Activated CD8-positive, alpha-beta memory T cell treated with anti-CD3 and anti-CD28 coated beads, Interleukin-2, amount 10 ng/mL, durations not matched to agents 7 days and 5 days (primary cell): ENCODE measurements at places on chromosomes 16 and 17. TPM values are rescaled to one million over a fixed set of nuclear protein-coding genes. Genes with fewer than 3 reads are reported as not detected.

The C17orf78 gene
- not detected for total RNA-seq

The MPV17L gene
- 0.26 TPM for total RNA-seq

The PABPN1L gene
- not detected for total RNA-seq

GRCh38 chr17:50952013-50952412 is 85.9 kb upstream of the TOB1 start:
- H3K4me3 ChIP-seq = no peak overlapping the region
- no peaks in the 10 kb centered on the region for H3K36me3 ChIP-seq
- DNase-seq = peak; percentile 39
- H3K27me3 ChIP-seq = peaks cover 6% of the 10 kb centered on the region
- no peak overlapping the region for H3K27ac ChIP-seq

DNA sequence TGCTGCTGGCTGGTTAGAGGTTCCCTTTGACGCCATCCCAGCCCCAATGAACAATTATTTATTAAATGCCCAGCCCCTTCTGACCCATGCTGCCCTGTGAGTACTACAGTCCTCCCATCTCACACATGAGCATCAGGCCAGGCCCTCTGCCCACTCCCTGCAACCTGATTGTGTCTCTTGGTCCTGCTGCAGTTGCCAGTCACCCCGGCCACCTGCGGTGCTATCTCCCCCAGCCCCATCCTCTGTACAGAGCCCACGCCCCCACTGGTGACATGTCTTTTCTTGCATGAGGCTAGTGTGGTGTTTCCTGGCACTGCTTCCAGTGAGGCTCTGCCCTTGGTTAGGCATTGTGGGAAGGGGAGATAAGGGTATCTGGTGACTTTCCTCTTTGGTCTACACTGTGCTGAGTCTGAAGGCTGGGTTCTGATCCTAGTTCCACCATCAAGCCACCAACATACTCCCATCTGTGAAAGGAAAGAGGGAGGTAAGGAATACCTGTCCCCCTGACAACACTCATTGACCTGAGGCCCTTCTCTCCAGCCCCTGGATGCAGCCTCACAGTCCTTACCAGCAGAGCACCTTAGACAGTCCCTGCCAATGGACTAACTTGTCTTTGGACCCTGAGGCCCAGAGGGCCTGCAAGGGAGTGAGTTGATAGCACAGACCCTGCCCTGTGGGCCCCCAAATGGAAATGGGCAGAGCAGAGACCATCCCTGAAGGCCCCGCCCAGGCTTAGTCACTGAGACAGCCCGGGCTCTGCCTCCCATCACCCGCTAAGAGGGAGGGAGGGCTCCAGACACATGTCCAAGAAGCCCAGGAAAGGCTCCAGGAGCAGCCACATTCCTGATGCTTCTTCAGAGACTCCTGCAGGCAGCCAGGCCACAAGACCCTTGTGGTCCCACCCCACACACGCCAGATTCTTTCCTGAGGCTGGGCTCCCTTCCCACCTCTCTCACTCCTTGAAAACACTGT is 11.3 kb downstream of the CX3CL1 start:
- H3K27ac ChIP-seq = no peak overlapping the region
- no peaks in the 10 kb centered on the region for H3K27me3 ChIP-seq
- no peaks in the 10 kb centered on the region for H3K36me3 ChIP-seq
- no peak overlapping the region for H3K4me3 ChIP-seq

GRCh38 chr17:7548585-7549400 is at the start of gene TNFSF12:
TSS of gene TNFSF12 (plus strand) at chr17:7549058. CDS start at chr17:7549154, 96 bp downstream.
- peak within 1 kb of the TSS; percentile 84 for H3K4me3 ChIP-seq
- H3K4me1 ChIP-seq = peaks cover 56% of the 10 kb centered on the region
- no peaks in the 10 kb centered on the region for H3K27me3 ChIP-seq
- peak within 1 kb of the TSS; percentile 86 for H3K27ac ChIP-seq
- peaks cover 19% of the 10 kb centered on the region for H3K36me3 ChIP-seq
- DNase-seq = peak; percentile 78

DNA sequence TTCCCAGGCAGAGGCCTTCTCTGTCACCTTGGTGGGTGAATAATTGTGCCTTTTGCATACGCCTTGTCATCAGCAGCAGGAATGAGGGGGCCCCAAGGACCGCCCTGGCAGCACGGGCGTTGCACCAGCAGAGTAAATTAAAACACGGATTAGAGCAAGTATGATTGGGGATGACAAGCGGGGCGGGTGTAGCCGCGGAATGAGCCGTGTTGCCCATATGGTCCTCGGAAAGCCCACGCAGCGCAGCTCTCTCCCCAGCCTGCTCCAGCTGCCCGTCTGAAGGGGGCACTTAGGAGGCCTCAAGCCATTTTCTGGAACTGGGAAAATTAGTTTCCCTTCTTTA is 299.4 kb upstream of the IRX3 start:
- H3K27ac ChIP-seq = no peak overlapping the region
- no peaks in the 10 kb centered on the region for H3K36me3 ChIP-seq
- DNase-seq = no peak
- H3K4me1 ChIP-seq = no peaks in the 10 kb centered on the region

GRCh38 chr17:27939474-27940465 is 46.6 kb upstream of the LYRM9 start:
- H3K36me3 ChIP-seq = no peaks in the 10 kb centered on the region
- DNase-seq = no peak
- no peak overlapping the region for H3K4me3 ChIP-seq

DNA sequence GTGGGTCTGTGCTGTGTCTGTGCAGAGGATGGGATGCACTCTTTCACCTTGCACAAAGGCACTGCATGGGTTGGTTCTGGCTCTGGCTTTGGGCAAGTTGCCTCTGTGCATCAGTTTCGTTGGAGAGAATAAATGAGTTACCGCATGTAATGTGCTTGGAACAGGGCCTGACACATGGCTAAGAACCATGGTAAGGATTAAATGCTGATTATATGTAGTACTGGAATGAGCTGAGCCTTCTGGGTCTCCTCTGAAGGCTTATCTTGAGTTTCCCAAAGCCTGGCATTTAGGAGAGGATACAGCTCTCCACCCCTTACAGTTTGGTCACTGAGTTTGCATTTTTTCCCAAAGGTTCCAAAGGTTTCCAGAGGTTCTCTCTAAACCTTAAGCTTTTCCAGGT is 69.1 kb downstream of the KSR1 start:
- no peak for DNase-seq
- H3K4me3 ChIP-seq = no peak overlapping the region
- no peak overlapping the region for H3K27ac ChIP-seq
- H3K27me3 ChIP-seq = no peaks in the 10 kb centered on the region

GRCh38 chr17:76688165-76688622 is 22.6 kb downstream of the MXRA7 start:
- no peaks in the 10 kb centered on the region for H3K27me3 ChIP-seq
- DNase-seq = no peak
- no peaks in the 10 kb centered on the region for H3K36me3 ChIP-seq
- H3K27ac ChIP-seq = no peak overlapping the region
- H3K4me1 ChIP-seq = no peaks in the 10 kb centered on the region
- H3K4me3 ChIP-seq = no peak overlapping the region

GRCh38 chr17:50210240-50211225 is 9.1 kb upstream of the COL1A1 start:
- peaks cover 71% of the 10 kb centered on the region for H3K27me3 ChIP-seq
- H3K36me3 ChIP-seq = no peaks in the 10 kb centered on the region
- H3K4me1 ChIP-seq = peaks cover 12% of the 10 kb centered on the region
- peak; percentile 34 for DNase-seq
- no peak overlapping the region for H3K27ac ChIP-seq

DNA sequence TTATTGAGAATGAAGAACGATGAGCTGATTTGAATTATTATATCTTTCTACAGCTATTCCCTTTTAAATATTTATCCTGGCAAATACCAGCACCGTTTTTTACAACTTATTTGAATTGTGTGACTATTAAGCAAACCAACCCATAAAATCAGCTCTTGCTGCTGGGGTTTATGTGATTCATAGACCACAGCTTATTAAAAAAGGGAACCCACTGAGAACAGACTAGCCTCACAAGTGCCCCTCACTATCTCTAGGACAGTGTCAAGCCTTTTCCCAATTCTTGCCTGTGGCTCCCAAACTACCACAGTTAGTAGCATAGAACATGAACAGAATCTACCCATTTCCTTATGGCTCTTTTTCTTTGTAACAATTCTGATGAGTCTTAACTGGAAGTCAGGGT is 6.1 kb upstream of the LIG3 start:
- peak overlapping the region; percentile 83 for H3K27ac ChIP-seq
- no peaks in the 10 kb centered on the region for H3K27me3 ChIP-seq
- no peak for DNase-seq
- H3K4me1 ChIP-seq = peaks cover 37% of the 10 kb centered on the region
- no peak overlapping the region for H3K4me3 ChIP-seq
- H3K36me3 ChIP-seq = peaks cover 2% of the 10 kb centered on the region

- peak; percentile 78 for DNase-seq
- no peak overlapping the region for H3K27ac ChIP-seq
- H3K4me3 ChIP-seq = no peak overlapping the region
- no peaks in the 10 kb centered on the region for H3K27me3 ChIP-seq
Observed at GRCh38 chr17:79087428-79088143, 13.0 kb downstream of the ENGASE start.

DNA sequence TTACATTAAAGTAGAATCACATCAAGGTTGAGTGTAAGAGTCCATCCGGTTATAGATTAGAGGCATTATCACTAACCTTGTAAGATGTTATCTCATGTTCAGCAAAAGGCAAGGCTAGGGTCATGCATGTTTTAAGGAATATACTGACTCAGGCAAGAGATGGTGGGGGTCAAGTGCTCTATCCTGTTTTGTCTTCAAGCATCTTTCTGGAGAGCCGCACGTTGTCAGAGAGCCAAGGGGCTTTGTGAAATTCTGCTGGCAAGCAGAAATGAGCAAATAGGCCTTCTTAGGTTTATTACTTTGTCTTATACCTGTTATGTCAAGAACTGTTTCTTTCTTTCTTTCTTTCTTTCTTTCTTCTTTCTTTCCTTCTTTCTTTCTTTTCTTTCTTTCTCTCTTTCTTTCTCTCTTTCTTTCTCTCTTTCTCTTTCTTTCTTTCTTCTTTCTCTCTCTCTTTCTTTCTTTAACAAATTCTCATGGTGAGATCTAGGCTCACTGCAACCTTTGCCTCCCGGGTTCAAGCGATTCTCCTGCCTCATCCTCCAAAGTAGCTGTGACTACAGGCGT is 47.3 kb upstream of the IL34 start:
- H3K36me3 ChIP-seq = no peaks in the 10 kb centered on the region
- no peak overlapping the region for H3K27ac ChIP-seq
- H3K4me3 ChIP-seq = no peak overlapping the region
- H3K4me1 ChIP-seq = peaks cover 3% of the 10 kb centered on the region
- no peak for DNase-seq

GRCh38 chr16:13939821-13940220 is 19.9 kb downstream of the ERCC4 start:
- H3K27me3 ChIP-seq = no peaks in the 10 kb centered on the region
- peaks cover 37% of the 10 kb centered on the region for H3K36me3 ChIP-seq
- no peak overlapping the region for H3K27ac ChIP-seq
- no peak overlapping the region for H3K4me3 ChIP-seq
- no peak for DNase-seq
